Naive thymus-derived CD8-positive, alpha-beta T cell (primary cell): ENCODE measurements at places on chromosomes 2 and 18. TPM values are rescaled to one million over a fixed set of nuclear protein-coding genes. Genes with fewer than 3 reads are reported as not detected.

DNA sequence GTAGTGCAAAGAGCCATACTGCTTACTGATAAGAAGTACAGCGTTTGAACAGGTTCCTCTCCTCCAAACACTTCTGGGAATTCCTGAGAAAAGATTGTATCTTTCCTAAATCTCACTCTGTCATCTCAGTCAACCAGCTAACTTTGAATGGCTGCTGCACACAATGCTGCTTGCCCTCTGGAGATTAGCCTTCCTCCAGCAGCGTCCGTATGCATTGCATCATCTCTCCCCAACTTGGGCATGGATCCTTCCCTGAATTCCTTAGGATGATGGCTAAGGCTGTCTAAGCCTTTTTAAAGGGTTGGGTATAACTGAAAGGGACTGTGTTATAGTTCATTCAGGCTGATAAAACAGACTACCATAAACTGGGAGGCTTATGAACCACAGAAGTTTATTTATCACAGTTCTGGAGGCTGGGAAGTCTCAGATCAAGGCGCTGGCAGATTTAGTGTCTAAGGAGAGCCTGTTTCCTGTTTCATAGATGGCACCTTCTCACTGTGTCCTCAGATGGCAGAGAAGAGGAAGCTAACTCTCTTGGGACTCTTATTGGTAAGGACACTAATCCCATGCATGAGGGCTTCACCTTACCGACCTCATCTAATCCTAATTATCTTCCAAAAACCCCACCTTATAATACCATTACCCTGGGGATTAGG, 105.3 kb downstream of the PAX3 start:
- no peak overlapping the region for H3K4me3 ChIP-seq
- no peak for DNase-seq
- H3K4me1 ChIP-seq, result no peaks in the 10 kb centered on the region
- H3K27me3 ChIP-seq, result peaks cover 45% of the 10 kb centered on the region
- H3K36me3 ChIP-seq, result no peaks in the 10 kb centered on the region

GRCh38 chr2:206424134-206424533, 19.2 kb upstream of the ADAM23 start:
- H3K27ac ChIP-seq, result no peak overlapping the region
- H3K27me3 ChIP-seq, result peaks cover 20% of the 10 kb centered on the region
- H3K36me3 ChIP-seq, result peaks cover 2% of the 10 kb centered on the region
- H3K4me1 ChIP-seq, result no peaks in the 10 kb centered on the region
- no peak for DNase-seq

DNA sequence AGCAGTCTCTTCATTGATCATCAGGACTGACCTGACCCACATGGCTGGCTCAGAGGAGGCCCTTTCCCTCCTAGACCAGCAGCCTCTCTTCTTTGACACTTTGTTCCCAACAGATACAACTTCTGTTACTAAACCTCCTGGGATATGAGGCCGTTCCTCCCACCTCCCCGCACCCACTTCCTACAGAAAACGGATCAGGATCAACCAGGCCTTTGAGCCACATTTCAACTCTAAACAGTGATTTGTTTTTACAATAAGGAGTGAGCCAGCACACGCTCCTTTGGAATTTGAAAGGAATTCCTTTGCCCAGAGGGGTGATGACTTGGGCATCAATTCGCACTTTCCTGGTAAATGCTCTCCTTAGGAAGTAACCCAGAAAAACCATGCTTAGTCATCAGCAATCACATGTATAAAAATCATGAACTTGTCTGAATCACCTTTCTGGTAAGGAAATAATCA, 180.4 kb downstream of the FAM124B start:
- no peak overlapping the region for H3K27ac ChIP-seq
- H3K27me3 ChIP-seq, result peaks cover 32% of the 10 kb centered on the region
- DNase-seq, result no peak
- H3K36me3 ChIP-seq, result no peaks in the 10 kb centered on the region

The CROCC2 gene
- not detected for polyA plus RNA-seq

DNA sequence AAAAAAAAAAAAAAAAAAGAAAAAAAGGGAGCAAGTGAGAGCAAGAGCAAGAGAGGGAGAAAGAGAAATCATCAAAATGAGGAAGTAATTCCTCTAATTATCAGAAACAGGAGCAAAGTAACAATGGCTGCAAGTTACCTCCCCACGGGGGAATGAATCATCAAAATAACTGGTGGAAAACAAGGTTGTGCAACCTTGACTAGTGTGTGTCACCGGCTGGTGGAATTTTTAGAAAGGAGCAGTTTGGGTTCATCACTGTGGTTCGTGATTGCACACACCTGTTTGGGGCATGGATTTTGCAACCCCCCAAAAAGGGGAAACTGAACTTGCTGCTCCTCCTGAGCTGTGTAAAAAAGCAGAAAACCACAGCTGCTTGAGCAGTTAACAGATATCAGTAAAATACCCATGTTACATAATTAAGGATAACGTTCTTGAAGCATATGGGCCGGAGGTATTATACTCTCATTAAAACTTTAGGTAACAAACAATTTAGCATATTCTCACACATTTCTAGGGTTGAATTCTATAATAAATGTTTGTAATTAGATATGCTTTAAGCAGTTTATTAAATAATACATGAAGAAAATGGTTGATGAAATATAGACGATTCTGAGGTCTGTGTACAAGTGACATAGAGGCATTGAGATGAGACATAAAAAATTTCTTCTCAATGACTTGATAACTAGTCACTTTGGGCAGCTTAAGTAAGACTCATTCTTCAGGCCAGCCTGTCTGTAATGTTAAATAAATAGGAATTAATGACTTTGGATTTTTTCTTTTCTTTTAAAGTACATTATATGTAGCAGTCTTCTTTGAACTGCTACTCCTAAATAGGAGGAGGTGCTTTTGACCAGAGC, 184.2 kb upstream of the ZEB2 start:
- DNase-seq, result no peak
- no peak overlapping the region for H3K4me3 ChIP-seq
- H3K27me3 ChIP-seq, result peaks cover 7% of the 10 kb centered on the region
- H3K4me1 ChIP-seq, result no peaks in the 10 kb centered on the region

GRCh38 chr2:235856151-235856854, 311.9 kb downstream of the GBX2 start:
- peaks cover 2% of the 10 kb centered on the region for H3K27me3 ChIP-seq
- no peak for DNase-seq
- no peaks in the 10 kb centered on the region for H3K4me1 ChIP-seq
- H3K36me3 ChIP-seq, result no peaks in the 10 kb centered on the region

DNA sequence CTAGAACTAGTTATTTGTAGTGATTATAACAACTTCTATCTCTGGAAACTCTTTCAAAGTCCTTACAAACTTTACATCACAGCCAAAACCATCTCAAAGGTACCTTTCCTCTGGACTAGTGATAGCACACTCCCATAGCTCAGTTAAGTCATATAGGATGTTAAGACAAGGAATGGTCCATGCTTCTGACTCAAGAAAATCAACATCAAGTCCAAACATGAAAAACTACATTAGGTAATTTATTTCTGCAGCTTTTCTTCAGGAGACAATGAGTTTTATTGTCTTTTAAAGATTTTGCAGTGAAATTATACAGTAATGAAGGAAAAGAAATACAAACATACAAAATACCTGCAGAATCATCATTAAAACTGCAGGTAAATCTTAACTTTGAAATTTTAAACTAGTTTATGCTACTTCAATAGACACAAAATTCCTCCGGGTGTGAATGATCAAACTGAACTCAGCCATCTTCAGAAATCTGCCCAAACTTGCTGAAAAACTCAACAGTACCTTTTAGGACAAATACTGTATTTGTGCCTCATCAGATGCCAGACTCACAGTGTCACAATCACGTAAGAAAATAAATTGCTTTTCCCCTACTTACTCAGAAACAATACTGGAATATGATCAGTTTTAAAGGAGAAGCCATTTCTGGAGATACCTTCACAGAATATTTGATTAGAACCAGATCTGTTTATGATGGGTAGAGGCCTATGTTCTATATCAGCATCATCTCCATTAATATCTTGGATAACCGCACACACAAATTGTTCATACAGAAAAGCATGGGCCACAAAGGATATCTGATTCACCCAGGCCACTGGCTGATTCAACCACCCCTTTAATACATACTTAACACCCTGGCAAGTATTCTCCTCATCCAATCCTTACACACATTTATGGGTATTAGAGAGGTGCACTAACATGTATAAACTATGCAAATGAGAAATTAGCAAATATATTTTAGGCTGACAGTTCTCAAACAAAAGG, 2.6 kb downstream of the TMEM131 start:
- H3K36me3 ChIP-seq, result peaks cover 10% of the 10 kb centered on the region
- no peak overlapping the region for H3K27ac ChIP-seq
- no peaks in the 10 kb centered on the region for H3K27me3 ChIP-seq
- peak overlapping the region; percentile 94 for H3K4me3 ChIP-seq

The CCDC121 gene
- polyA plus RNA-seq, result 0.99 TPM

DNA sequence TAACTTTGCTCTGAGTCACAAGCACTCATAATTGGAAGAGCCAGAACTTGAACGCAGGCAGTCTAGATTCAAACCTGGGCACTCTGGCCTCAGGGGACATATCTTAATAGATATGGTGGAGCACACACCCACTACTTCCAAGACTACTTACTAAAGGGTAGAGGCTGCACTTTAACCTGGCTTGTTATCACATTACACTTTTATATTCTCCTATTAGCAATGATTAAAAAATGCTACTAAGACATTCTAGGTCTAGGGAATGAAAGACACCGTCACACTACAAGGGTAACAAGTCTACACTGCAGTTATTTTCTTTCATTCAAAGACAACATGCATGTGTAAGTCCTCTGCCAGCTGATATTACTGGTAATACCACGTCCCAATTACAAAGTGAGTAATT, 258.8 kb downstream of the ZNF521 start:
- H3K36me3 ChIP-seq, result no peaks in the 10 kb centered on the region
- H3K4me3 ChIP-seq, result no peak overlapping the region
- H3K27me3 ChIP-seq, result no peaks in the 10 kb centered on the region
- DNase-seq, result no peak
- H3K27ac ChIP-seq, result no peak overlapping the region
